NCI-H226 (cell line): ENCODE measurements at places on chromosomes 7 and 10.

DNA sequence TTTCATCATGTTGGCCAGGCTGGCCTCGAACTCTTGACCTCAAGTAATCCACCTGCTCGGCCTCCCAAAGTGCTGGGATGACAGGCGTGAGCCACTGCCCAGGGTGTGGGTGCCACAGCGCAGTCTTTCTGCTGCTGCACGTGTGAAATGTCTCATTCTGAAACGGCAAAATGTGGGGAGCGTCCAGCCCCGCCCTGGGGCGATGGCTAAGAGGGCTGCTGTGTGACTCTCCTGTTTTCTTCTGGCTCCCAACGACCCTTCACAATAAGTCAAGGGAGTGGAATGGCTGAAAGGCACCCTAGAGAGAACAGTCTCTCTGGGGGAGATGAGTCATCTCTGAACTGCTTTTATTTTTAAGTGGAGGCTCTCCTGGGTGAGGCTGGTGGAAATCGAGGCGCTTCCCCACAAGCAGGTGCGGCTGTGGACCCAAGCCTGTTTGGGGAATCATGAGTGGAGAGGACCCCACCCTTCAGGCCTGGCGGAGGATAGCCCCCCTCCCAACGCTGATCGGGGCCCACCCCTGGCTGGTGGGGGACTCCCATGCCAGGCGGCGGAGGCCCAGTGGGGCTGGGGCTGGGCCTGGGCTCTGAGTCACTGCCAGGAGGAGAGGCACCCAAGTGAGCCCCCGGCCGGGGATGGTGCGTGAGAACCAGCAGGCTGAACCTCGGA, 18.0 kb downstream of the ADAP1 start:
- DNase-seq, result peak; percentile 88

DNA sequence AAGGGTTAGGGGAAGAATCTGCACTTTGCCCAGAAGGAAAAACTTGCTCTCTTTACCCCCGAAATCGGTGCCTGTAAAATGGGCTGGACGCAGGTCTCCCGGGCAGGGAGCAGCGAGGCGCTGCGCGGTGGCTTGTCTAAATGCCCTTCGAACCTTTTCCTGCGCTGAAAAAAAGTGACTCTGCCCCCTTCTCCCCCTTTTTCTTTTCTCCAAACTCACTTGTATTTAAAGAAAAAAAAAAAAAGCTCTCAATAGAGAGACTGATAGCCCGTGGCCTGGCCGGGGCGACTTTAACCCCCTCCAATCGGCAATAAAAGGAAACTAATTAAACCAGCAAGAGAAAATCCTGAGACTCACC, 286 bp downstream of the SP8 start:
- no peak for DNase-seq

- no peak for DNase-seq
Measured at GRCh38 chr10:49222170-49222569, 34.0 kb upstream of the TMEM273 start.

DNA sequence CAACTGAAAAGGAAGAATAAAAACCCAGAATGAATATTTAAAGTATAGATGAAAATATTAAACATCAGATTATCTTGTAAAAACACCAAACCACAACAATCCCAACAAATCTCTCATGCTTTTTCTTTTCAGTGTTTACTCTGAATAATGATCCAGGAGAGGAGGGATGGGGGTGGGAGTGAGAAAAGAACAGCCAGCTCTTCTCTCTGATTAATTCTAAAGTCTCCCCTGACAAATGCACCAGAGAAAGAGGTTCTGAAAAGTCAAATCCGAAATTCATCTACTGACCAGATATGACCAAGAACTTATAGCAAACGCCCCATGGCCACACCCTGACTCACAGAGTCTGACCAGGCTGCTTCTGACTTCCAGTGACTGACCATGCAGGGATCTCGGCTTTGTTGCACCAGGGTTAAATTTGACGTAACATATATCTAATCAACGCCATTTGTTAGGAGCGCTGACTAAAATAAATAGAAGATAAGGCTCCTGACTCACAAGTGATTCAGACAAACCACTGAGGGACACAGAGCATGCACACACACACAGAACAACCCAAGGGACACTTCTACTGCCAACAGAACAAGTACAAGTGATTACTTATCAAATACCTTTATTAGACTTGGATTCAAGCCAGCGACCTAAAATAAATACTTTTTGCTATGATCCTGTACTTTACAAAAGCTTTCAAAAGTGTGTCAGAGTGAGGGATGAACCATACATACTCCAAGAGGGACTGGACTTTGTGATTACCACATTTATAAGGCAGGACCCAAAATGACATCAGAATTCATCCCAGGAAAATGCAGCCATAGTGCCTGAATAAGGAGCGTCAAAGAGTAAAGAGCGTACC, 9.3 kb upstream of the SPOCK2 start:
- DNase-seq, result peak; percentile 93

GRCh38 chr10:31188792-31189406, 130.1 kb upstream of the ZEB1 start:
- DNase-seq, result no peak

- no peak for DNase-seq
Measured at GRCh38 chr10:23192712-23193434, 761 bp downstream of the PTF1A start.

GRCh38 chr7:36021917-36022550, 131.0 kb upstream of the EEPD1 start:
- DNase-seq, result no peak

DNA sequence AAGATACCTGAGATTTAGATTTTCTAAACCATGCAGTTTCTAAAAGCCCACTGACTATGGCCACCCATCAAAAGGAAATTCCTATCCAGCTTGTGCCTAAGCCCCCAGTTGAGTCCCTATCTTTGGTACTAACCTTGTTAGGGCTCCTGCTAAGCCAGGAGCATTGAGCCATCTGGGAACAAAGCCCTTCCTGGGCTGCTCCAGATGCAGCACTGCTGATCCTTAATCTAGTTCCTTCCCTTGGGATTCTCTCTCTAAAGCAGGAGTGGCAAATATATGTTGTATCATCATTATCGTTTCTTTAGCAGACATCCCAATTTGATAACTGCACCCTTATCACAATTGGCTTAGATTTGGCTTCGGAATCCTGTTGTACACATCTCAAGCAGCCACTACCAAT, 24.7 kb upstream of the PDLIM1 start:
- DNase-seq, result no peak

DNA sequence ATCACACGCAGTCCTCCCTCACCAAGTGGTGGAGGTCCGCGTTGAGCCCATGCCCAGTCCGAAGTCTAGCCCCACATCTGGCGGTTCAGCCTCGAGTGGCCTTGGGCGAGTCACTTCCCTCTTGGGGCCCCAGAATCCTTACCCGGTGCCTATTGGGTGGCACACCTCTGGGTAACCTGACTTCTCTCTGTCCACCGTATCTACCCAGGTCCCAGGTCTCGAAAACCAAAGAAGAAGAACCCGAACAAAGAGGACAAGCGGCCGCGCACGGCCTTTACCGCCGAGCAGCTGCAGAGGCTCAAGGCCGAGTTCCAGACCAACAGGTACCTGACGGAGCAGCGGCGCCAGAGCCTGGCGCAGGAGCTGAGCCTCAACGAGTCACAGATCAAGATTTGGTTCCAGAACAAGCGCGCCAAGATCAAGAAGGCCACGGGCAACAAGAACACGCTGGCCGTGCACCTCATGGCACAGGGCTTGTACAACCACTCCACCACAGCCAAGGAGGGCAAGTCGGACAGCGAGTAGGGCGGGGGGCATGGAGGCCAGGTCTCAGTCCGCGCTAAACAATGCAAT, 4.3 kb downstream of the EN2 start:
- no peak for DNase-seq
